ENCODE measurements at places on chromosomes 3 and 15.

GRCh38 chr3:79011821-79012529, 755.8 kb downstream of the ROBO1 start:
- no peak for DNase-seq

DNA sequence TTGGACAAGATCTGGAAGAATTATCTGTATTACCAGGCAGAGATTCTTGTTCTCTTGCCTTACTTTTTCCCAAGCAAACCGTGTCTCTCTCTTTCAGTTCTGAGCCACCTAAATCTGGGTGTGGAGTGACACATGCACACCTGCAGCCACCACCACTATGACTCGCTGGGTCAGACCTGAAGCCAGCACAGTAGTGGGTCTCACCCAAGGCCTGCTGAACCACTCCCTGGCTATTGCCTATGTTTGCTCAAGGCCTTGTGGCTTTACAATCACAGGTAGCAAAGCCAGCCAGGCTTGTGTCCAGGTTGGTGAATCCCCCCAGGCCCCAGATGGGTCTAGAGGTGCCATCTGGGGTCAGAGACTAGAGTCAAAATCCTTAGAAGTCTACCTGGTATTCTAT, 28.7 kb upstream of the COPB2 start:
- no peak for DNase-seq

- no peak for DNase-seq
Measured at GRCh38 chr3:62142331-62143085, 230.8 kb downstream of the FEZF2 start.

DNA sequence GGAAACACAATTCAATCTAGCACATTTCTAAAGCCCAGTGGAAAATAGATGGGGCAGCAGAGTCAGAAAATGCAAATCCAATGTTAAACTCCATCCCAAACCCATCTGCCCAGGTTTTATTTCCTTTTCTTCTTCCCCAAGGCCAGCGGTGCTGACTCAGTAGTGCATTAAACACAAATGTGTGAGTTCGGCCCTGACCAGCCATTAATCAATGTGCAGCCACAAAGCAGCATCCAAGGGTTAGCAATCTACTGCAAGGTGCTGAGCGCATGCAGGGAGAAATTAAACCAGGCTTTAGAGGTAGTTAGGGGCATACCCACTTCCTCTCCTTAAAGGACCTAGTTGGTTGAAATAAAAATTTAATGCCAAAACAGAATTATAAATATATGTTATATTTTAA, 583.3 kb upstream of the PPP2R3A start:
- no peak for DNase-seq

DNA sequence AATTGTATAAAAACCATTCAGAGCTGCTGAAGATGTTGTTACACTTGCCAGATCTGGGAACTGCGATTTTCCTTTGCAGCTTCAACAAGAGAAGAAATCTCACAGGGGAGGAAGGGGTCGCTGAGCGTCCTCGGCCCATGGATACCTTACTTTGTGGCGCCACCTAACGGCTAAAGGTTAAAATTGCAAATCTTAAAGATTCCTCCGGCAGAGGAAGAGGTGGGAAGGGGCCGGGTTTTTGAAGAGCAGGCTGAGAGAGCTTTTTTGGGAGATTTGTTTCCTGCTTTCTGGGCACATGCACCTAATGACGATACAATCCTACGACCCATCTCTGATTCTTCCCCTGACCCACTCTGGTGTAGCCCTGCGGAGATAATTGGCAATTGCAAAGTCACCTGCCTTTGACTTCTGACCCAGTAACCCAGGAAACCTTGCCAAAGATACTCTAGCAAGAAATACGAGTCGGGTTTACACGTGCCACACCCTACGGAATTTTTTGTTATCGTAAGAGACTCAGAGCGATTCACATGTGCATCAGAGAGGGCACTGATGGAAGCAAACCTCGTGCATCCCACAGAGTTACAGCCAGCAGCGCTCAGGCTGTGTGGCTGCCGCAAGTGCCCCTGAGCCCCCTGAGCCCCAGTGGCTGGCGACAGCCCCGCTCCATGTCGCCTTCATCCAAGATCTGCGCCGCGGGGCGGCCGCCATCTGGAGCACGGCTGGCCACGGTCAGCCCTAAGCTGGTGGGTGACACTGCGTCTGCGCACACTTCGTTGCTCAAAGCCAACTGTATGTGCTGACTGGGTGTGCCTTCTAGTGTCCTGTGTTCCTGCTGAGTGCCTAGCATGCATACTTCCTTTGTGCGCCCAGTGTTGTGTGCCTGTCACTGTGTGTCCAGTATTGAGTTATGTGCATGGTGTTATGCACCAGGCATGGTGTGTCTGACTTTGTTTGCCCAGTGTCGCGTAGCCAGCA, 55.2 kb upstream of the CHRNA7 start:
- DNase-seq, result no peak

DNA sequence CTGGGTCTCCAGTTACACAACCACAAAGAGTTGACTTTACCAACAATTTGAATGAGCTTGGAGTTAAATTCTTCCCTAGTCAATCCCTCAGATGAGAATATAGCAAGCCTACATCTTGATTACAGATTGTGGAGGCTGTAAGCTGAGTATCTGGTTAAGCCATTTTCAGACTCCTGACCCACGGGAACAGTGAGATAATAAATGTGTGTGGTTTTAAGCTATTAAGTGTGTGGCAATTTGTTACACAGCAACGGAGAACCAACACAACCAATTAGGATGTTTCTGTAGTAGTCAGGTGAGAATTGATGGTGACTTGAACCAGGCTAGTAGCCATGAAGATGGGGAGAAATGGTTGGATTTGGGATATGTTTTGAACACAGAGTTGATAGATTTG, 37.7 kb upstream of the SLC4A7 start:
- no peak for DNase-seq

DNA sequence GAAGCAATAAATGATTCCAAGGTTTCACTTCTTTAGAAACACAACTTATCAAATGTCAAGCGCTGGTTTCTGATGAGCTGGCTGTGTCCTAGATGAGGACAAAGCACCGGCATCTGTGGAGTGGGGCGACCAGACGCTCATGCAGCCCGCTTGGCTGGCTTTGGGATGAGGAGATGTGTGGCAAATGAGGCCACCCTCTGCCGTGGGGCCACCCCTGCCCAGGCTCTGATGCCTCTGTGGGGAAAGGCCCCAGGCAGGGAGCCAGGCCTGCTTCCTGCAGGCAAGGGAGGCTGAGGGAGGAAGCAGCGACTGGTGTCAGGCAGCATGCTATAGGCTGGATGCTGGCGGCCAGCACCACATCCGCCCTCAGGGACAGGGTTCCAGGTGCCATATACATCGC, 102.9 kb downstream of the HERC2 start:
- no peak for DNase-seq

DNA sequence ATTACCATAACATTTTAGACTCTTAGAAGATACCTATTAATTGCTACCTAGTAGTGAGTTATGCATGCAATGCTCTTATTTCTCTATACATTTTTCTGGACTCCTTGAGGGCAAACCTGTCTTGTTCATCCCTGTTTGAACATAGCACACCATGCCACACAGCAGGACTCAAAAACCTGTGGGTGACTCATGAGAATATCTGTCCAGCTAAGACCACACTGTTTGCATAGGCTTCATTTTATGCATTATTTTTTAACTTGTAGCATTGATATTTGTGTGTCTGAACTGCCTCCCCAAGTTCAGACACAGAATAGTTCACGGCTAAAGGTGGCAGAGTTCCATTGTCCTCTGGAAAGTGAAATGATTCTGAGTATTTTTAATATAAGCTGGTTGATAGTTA, 1.8 kb downstream of the LMCD1 start:
- DNase-seq, result no peak

GRCh38 chr3:140178482-140178881, 243.5 kb downstream of the CLSTN2 start:
- DNase-seq, result no peak

GRCh38 chr3:141052201-141053069, 1.3 kb downstream of the SPSB4 start:
- no peak for DNase-seq

DNA sequence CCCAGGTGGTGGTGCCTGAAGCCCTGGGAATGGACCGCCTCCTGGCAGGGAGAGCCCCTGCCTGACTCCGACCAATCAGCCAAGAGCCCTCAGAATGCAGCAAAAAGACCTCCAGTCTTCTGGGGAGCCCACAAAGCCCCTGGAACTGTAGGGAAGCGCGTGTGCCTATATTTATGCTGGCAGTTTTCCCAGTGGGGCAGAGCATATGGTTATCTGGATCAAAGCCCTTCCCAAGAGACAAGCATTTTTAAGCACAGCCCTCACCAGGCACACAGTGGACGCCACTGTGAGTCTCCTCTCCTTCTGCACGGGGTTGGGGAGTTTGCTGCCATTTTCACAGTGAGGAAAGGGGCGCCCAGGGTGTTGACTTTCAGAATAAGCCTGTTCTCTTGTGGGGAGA, 80.9 kb upstream of the RPL32 start:
- DNase-seq, result no peak

GRCh38 chr3:86594838-86595237, 396.1 kb downstream of the VGLL3 start:
- no peak for DNase-seq

GRCh38 chr15:68210821-68211655, 5.9 kb upstream of the CALML4 start:
- DNase-seq, result peak; percentile 56

DNA sequence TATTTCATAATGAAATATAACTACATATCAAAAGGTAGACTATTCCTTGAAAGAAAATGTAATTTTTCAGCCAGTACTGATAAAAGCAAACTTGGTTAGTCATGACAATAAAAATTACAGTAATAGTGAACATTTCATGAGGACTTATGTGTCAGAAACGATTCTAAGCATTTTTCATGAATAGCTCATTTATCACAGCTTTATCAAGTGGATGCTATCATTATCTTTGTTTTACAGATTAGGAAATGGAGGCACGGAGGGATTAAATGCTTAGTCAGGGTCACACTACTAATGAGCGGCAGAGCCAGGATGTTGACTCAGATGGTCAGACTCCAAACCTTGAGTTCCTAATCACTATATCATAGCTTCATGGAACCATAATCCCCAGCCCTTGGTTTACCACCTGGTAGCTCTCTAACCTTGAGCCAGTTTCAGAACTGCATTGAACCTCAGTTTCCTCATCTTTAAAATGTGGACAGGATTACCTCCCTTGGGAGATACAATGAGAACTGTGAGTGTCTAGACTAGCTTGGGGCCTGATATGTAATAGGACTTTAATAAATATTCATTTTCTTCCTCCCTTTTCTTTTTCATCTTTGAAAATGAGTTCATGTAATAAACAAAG, 85.4 kb downstream of the TNIK start:
- no peak for DNase-seq

DNA sequence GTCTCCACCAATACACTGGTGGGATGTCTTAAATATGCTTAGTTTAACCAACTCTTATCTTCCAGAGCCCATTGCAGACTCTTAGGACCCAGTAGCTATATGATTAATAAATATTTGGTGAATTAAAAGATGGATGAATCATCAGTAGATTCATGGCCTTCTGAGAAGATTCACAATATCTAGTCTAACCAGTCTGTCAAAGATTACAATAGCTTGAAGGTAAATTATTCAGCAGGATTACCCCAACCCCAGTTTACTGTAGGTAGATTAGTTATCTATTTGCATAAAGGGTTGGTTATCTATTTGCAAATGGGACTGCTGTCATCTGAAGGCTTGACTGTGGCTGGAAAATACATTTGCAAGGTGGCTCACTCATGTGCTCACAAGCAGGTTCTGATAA, 239.4 kb upstream of the THRB start:
- no peak for DNase-seq

- DNase-seq, result no peak
Measured at GRCh38 chr15:60703207-60703933, 224.4 kb upstream of the ICE2 start.

DNA sequence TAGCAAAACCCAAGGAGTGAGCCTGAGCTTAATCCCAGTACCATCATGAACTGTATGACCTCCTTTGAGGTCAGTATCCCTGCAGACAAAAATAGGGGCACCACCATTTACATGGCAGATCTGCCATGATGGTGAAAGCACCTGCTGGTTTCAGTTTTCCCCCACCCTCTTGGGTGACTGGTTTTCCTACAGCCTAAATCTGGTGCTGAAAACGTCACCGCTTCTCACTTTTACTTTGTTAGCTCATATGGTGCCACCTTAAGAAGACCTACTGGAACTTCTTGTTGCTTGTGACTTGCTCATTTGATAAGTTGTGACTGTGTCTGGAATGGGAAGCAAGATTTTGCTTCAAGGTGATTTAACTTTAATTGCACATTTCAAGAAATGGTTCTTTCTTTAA, 5.1 kb downstream of the PPP1R2 start:
- no peak for DNase-seq

Data from activated naive CD4-positive, alpha-beta T cell (primary cell).